ENCODE measurements at places on chromosomes 12 and 14. TPM values are rescaled to one million over a fixed set of nuclear protein-coding genes. Genes with fewer than 3 reads are reported as not detected.

DNA sequence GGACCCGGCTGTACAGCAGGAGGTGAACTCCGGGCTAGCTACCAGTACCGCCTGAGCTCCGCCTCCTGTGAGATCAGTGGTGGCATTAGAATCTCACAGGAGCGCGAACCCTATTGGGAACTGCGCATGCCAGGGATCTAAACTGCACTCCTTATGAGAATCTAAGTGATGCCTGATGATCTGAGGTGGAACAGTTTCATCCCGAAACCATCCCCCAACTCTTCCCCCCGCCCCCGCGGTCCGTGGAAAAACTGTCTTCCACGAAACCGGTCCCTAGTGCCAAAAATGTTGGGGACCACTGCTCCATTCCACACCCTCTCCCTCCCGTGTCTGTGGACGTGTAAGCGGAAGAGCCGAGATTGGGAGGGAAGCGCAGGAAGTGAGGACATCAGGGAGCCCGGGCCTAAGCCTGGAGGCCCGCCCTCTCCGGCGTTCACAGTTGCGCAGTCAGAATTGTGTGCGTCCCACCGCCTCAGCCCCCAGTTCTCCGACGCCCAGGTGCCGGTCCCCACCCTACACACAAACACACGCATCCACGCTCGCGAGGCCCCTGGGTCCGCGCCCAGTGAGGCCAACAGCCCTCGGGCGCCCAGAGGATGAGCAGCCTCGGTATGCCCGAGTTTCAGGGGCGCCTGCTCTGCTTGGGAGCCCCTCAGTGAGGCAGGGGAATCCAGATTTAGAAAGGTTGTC, 1.8 kb upstream of the RNASE4 start:
- DNase-seq = peak; percentile 93

DNA sequence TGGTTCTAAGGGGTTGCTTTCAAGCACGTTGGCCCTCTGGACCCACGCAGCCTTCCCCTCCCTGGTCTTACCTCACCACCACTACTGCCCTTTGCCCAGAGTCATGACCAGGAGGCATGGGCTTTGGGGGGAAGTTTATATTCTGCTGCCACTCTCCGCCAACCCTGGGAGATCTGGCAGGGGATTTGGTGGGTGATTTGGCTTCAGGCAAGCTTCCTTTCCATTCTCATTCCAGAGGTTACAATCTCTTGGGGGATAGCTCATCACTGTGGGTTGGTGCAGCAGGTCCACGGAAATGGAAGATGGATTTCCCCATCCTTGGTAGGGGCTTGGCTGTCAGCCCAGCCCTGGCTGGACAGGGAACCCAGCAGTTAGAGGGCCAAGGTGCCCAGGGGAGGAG, 6.3 kb downstream of the PAH start:
- DNase-seq = no peak

- DNase-seq = no peak
Observed at GRCh38 chr12:115521771-115522409, 755.6 kb downstream of the MED13L start.

DNA sequence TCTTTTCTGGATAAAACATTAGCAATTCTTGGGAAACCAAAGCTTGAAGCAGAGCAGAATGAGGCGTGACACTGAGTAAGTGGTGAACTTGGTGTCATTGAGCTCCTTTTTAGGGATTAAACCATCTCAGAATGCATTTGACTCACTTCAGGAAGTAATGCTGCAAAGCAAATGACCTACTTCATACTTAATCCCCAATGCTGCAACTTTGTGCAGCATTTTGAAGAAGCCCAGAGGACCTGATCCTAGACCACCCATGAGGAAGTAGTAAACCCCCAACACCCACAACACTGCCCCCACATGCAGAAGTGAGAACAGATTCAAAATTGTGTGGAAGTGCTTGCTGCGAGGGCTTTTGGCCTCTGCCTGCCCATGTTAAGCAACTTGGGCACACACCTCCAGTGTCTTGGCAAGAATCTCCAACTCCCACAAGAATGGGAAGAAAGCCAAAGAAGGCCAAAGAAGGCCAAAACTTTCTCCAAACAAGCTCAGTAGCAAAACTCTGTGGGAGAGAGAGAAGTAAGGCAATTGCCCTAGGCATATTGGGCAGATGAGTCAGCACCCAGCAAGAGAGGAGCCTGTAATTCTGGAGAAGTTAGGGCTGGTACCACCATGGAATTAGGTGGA, 69.2 kb upstream of the ETV6 start:
- DNase-seq = peak; percentile 28

SLC25A47 gene
- total RNA-seq = not detected

- no peak for DNase-seq
Observed at GRCh38 chr14:50056435-50056834, 59.9 kb downstream of the VCPKMT start.

- no peak for DNase-seq
Observed at GRCh38 chr12:56375598-56376434, 13.2 kb upstream of the APOF start.

CACNA2D4 gene
- not detected for total RNA-seq

LPCAT3 gene
- total RNA-seq = 10.2 TPM

GRCh38 chr12:111596985-111597830, 1.9 kb downstream of the ATXN2 start:
- peak; percentile 29 for DNase-seq

- no peak for DNase-seq
Observed at GRCh38 chr12:26790645-26790994, 42.4 kb downstream of the ITPR2 start.

TRIM9 gene
- 2.4 TPM for total RNA-seq

BBOF1 gene
- 14.1 TPM for total RNA-seq

RFX4 gene
- total RNA-seq = not detected
